Activated naive CD8-positive, alpha-beta T cell treated with anti-CD3 and anti-CD28 coated beads, Interleukin-2, amount 50 U/mL, for 16 hours (primary cell): ENCODE measurements at places on chromosomes 1 and 21.

GRCh38 chr1:202644219-202645096, 65.8 kb downstream of the SYT2 start:
- no peak for DNase-seq

GRCh38 chr1:246187834-246188372, 319.2 kb downstream of the SMYD3 start:
- no peak for DNase-seq

DNA sequence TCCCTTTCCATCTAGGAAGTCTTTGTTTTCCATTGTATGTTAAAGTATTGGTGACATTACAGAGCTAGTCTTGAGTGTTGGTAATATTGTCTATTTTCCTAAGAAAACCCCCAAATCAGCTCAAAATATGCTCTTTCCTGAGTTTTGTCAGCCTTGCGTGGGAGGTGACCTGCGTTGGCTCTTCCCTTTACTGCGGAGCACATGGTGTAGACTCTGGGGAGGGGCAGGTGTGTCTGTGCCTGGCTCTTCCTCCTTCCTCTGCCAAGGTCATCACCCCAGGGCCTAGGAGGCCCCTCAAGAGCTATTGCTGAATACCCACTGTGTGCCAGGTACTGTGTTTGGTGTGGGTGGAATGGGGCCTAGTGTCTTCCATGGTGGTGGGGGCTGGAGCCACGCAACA, 33.4 kb downstream of the CACNA1E start:
- no peak for DNase-seq

GRCh38 chr1:111213412-111213811, 13.0 kb upstream of the DENND2D start:
- no peak for DNase-seq

- DNase-seq, result no peak
These were observed 260.9 kb downstream of the LTN1 start for GRCh38 chr21:28731700-28732321.

GRCh38 chr1:101207891-101208290, 28.9 kb upstream of the S1PR1 start:
- DNase-seq, result no peak
